Stimulated activated CD4-positive, alpha-beta T cell treated with anti-CD3 and anti-CD28 coated beads, Interleukin-1b, Interleukin-23, amount 100 ng/mL, for 1 hour (primary cell): ENCODE measurements at places on chromosomes 3 and 15.

DNA sequence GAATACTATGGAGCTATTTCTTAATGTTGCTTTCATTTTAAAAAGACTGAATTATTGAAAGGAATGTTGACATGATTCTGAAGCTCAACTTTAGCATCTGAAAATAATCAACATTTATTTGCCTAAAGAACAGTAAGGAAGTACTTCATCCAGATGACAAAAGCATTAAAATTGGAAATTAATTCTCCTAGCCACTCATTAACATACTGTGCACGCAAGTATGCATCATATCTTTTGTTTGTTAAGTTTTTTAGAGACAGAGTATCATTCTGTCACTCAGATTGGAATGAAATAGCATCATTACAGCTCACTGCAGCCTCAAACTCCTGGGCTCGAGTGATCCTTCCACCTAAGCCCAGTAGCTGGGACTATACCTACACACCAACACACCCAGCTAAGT, 632.1 kb upstream of the ALCAM start:
- no peak for DNase-seq

DNA sequence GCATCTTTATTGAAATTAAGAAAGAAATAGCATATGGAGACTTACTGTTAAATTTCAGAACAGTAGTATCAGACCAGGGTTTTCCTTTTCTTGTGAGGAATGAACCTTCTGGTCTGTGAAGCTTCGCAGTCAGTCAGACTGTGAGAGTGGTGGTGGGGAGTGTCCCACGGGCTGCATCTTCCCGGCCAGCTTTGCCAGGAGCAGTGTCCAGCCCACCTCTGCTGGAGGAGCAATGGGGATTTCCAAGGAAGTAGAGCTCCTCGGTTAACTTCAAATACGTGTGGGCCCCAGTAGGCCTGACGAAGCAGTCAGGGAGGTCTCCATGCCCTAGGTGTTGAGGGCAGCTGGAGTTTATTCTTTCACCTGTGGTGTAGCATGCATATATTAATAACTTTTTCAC, 40.9 kb upstream of the FBXL22 start:
- DNase-seq, result no peak

DNA sequence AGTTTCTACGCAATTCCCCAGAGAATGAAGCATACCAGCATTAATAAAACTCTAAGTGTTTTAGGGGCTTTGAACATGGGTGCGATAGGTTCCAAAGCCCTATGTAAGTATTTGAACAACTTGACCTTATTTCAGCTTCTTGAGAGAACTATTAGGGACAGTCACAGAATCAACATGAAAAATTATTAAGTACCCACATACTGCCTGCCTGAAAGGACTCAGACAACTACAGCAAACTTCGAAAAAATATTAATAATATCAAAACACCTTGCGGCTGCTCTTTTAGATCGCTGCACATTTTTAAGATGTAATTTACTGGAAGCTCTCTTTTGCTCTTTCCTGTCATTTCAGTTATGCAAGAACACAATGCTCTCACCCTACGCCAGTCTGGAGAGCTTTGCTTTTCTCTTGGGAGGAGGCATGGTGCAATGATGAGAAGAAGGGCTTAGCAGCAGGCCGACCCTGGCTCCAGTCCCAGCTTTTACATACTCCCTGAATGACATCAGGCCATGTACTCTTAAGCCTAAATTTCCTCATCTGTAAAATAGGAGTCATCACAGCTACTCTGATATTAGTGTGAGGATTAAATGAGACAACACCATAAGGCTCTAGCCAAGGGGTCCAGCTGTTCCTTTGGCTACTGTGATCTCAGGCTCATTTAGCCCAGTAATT, 640.7 kb downstream of the FHIT start:
- no peak for DNase-seq

GRCh38 chr3:127542441-127542952, 48.0 kb downstream of the TPRA1 start:
- no peak for DNase-seq

DNA sequence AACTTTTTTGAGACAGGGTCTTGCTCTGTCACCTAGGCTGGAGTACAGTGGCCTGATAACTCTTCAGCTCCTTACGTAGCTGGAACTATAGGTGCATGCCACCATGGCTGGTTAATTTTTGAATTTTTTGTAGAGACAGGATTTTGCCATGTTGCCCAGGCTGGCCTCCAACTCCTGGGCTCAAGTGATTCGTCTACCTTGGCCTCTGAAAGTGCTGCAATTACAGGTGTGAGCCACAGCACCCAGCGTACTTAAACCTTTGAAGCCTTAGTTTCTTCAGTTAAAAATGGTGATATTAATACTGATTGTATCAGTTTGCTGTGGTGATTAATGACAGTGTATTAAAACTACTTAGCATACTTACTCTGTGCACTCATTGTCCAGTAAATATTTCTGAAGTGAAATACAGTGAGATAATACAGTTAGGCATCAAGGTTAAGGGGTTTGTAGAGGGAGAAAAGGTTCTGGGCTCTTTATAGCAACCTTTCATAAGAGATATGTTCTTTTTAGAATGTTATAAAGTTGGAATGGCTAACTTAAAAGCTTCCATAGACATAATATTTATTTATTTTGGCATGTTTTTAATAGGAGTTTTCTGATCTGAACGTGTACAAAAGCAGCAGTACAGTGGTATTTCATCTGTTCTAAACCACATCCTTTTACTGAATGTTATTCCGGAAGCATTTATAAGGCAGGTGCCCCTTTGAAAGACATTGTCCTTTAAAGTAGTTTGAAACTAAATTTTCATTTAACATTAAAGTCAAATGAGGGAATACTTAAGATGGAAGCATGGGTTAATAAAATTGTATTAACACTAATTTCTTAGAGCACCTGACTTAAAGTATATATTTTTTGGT, 23.6 kb downstream of the NCK1 start:
- no peak for DNase-seq

DNA sequence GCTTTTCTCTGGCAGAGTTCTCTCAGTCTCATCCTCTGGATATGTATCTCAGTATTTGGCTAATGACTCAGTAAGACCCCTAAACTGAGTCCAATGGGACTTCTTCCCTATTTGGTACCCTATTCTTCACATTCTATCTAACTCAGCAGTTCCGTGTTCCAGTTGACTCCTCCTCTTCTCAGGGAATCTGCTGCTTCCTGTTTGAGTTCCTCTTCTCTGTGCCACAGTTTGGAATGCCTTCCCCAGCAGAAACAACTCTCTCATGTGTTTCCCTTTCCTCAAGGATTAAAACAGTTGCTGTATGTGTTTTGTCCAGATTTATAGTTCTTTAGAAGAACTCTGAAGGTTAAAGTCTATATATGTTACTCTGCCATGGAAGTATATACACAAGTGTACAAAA, 344.0 kb upstream of the RARB start:
- no peak for DNase-seq

DNA sequence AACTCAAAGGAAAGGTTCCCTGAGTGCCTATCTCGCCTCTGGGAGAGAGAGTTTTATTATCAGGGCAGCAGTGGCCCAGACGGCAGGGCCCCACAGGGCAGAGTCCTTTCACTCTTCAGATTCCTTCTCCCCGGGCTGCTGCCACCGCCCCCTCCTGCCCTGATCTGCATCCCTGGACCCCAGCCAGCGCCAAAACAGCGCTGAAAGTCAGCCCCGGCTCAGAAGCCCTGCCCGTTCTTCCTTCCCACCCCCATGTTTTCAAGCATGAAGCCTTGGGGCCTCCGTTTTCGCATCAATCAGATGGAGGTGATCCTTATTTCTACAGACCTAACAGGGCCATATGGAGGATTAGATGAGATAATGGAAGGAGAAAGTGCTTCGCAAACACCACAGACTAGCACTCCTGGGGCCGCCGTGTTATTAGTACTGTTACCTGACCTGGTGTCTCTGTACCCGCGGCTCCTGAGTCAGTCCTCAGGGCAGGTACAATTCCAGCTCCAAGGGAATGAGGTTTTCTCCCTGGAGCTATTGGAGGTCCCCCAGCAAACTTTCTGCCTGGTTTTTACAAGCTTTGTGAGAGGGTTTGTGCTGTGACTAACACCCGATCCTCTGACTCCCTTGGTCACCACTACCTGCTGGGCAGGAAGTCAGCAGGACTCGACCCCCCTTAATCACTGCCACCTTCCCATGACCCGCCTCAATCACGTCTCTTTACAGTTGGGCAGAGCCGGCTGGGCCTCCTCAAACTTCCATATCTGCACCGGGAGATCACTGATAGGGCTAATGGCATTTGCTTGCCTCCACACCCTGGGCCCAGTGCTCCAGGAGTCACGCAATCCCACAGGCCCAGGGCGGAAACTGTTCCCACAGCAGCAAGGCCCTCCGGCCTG, 39.5 kb upstream of the TSEN2 start:
- DNase-seq, result no peak

DNA sequence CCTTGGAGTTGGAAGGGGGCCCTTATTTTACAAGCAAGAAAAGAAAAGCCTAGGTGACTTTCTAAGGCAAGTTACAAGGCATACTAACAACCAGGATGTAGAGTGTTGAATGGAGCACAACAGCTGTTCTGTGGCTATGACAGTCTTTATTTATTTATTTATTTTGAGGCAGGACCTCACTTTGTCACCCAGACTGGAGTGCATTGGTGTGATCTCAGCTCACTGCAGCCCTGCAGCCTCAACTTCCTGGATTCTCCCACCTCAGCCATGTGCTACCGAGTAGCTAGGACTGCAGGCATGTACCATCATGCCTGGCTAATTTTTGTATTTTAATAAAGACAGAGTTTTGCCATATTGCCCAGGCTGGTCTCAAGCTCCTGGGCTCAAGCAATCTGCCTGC, 973.4 kb downstream of the ROBO1 start:
- DNase-seq, result no peak

- DNase-seq, result no peak
These were observed 161.9 kb downstream of the FNDC3B start for GRCh38 chr3:172201136-172201869.

GRCh38 chr15:81194723-81195122, 2.0 kb upstream of the IL16 start:
- DNase-seq, result no peak

DNA sequence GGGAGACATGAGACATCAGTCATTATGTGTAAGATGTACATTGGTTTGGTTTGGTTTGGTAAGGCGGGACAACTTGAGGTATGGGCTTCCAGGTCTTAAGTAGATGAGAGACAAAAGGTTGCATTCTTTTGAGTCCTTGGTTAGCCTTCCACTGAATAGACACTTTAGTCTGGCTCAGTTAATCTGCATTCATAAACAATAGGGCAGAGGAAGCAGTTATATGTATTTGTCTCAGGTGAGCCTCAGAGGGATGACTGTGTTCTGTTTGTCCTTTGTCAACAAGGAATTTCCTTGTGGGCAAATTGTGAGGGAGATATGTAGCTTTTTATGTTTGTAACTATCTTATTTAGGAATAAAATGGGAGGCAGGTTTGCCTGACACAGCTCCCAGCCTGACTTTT, 50.4 kb downstream of the TCF12 start:
- DNase-seq, result no peak

DNA sequence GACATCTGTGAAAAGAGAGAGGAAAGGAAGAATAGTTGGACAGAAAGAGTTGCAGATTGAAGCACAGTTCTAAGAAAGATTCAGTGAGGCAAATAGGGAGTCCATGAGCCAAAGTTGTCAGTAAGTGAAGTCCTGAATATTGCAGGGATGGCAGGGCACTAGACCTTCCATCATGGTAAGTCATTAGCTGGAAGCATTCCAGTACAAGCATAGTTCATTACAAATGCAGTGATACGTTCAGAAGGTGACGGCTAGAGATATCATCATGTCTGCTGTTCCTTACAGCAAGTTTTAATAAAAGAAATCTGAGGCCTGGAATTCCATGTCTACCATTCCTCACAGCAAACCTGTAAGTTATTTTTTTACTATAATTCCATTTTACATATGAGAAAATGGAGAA, 720.1 kb downstream of the GBE1 start:
- no peak for DNase-seq

DNA sequence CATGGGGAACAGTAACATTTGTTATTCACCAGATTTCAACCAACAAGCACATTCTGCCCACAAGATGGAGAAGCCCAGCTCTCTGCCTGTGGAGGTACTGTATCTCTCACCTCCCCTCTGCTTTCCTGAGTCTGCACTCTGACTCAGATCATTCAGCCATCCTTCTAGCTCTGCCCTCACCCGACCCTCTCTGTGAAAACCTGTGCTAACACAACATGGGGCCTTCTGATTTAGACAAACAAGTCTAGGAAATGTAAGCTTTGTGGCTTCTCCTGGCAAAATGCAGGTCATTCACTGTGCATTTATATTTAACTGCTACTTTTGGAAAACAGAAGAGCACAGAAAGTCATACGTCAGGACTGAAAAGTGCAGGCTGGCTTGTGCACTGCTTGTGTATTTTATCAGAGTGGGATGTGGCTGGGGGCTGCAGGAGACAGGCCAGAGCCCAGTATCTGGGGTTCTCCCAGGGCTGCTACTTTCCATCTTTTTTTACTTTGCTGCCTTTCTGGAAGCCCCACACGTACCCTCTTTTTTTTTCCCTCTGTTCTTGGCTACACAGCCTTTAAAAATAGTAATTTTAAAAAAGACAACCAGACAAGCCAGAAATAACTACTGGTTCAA, 50.8 kb downstream of the SUSD5 start:
- DNase-seq, result no peak

GRCh38 chr15:63061975-63062374, 19.4 kb downstream of the TPM1 start:
- no peak for DNase-seq

GRCh38 chr3:142595581-142595950, 627 bp upstream of the PLS1 start:
- no peak for DNase-seq

GRCh38 chr3:127865941-127866340, 43.6 kb upstream of the MGLL start:
- no peak for DNase-seq

DNA sequence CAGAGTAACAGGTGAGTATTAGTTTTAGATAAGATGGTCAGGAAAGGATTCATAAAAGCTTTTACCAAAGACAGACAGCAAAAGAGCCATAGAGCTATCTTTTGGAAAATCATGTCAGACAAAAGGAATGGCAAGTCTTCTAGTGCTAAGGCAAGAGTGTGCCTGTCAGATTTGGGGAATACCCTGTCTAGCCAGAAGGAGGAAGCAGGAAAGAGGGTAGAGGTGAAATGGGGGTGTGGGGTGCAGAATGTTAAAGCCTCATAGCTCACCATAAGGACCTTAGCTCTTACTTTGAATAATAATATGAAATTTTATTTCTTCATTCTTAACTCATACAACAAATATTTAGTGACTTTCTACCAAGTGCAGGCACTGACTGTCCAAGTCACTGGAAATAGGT, 512.1 kb upstream of the ROBO2 start:
- DNase-seq, result no peak

- no peak for DNase-seq
These were observed 83.9 kb downstream of the CD47 start for GRCh38 chr3:108006881-108007331.
